Right forelimb (tissue), 1 donor: ENCODE measurements at places on chromosomes 3 and 15.

- DNase-seq: no peak
Observed at GRCh38 chr3:127256733-127257271, 31.0 kb downstream of the PRR20G start.

DNA sequence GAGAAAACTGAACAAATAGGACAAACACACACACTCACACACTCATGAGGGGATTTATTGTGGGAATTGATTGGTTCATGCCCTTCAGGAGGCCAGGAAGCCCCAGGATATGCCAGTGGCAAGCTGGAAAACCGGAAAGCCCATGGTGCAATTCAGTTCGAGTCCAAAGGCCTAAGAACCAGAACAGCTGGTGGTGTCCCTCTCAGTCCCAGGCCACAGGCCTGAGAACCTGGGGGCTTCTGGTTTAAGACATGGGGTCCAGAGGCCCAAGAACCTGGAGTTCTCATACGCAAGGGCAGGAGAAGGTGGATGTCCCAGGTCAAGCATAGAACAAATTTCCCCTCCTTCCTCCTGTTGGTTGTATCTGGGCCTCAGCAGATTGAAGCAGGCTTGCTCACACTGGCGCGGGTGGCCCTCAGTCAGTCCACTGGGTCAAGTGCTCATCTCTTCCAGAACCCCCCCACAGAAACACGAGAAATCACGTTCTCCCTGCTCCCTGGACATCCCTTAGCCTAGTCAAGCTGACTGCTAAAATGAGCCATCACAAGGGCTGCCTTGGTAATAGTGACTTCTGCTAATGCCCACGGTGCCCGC lies 50.1 kb upstream of the RPL32 start:
- DNase-seq: no peak

DNA sequence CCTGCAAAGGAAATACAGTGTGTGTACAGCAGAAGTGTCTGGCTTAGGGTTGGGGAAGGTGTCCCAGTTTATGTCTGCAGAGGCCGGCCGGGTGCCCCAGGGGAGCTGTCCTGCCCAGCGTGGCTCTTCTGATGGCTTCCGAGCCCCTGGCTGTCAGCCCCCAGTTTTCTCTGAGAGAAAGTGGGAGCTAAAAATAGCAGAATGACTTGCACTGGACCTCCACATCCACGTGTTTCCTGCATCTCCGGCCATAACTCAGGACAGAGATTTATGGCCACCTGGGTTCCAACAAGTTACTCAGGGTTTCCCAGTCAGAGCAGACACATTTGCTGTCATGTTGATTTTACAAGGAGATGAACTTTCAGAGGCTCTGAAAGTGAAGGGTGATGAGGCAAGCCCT lies 192.0 kb downstream of the ATP10A start:
- DNase-seq: peak; percentile 56

- peak; percentile 11 for DNase-seq
Observed at GRCh38 chr3:38586546-38587520, 62.7 kb downstream of the SCN5A start.

DNA sequence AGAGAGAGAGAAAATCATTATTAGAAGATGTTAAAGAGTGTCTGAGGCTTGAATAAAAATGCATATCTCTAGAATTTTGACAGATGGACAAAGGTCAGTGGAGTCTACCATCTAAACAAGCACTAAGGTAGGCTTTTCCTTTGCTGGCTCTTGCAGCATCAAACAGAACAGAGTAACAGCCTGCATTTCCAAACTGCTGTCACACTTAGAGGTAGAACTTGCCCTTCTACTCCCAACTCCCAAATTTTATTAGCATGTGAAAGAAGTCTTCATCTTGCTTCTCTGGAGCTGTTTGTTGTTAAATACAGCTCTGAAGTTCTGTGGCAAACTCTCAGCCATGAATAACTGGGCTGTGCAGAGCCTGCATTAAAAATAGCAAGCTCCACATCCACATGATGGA lies 4.1 kb upstream of the MB21D2 start:
- no peak for DNase-seq

- DNase-seq: no peak
Observed at GRCh38 chr3:122678506-122678905, 2.1 kb upstream of the PARP14 start.

GRCh38 chr3:10286596-10287295 lies 6.0 kb downstream of the GHRL start:
- no peak for DNase-seq
